ENCODE measurements at places on chromosomes 2 and 18.
A peak's percentile ranks its signal among the peaks of the same experiment; 100 is the strongest.

GRCh38 chr2:74486141-74486540 lies 3.3 kb downstream of the TTC31 start:
- no peak for DNase-seq

DNA sequence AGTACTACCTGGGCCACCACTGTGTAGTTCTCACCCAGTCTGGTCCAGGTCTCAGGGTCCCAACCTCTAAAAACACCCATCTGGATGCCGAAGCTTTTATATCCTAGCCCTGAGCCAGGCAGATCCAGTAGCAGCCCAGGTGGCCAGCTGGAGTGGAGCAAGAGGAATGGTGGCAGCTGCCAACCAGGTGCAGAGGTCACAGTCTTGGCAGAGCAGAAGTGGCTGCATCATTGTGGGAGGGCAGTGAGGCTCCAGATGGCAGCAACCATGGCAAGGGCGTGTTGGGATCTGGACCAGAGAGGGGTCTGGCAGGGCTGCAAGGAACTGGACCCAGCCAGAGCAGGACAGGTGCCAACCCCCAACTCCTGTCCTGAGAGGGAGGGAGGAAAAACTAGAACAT lies 72.2 kb upstream of the AGAP1 start:
- DNase-seq, result no peak

DNA sequence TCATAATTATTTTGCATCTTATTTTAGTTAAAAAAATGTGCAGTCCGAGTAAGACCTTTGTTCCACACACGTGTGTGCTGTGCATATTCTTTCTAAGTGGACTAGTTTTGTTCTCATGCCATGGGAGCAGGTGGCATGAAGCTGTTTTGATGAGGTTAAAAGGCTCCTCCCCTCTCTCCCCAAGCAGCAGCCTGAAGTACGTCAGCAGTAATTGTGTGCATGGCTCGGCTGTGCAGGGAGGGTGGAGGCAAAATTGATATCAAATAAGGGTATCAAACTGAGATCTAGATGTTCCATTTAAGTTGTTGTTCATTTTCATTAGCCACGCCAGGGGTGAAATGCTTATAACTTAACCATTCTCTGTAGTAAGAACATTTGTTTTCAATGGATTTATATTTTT lies at the start of gene NYAP2:
Gene NYAP2 (plus strand): TSS at position 207 of the 400 bp plus-strand sequence. CDS start 9,171 bp downstream, outside the sequence.
- no peak for DNase-seq

DNA sequence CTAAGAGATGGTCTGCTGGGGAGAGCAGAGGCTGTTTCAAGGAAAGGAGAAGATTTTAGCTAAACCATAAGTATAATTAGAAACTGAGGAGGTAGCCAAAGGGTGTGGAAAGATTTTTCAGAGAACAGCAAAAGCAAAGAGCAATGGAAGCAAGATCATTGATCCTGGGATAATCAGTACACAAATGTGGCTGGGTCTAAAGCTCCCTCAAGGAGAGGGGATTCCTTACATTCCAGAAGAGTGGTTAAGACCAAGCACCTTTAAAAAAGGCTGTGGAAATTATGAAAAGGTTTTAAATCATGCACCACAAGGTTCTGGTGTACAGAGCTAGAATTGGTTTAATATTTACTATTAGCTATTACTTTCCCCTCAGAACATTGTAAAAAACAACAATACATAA lies 246.0 kb upstream of the UBE2E3 start:
- DNase-seq, result no peak

DNA sequence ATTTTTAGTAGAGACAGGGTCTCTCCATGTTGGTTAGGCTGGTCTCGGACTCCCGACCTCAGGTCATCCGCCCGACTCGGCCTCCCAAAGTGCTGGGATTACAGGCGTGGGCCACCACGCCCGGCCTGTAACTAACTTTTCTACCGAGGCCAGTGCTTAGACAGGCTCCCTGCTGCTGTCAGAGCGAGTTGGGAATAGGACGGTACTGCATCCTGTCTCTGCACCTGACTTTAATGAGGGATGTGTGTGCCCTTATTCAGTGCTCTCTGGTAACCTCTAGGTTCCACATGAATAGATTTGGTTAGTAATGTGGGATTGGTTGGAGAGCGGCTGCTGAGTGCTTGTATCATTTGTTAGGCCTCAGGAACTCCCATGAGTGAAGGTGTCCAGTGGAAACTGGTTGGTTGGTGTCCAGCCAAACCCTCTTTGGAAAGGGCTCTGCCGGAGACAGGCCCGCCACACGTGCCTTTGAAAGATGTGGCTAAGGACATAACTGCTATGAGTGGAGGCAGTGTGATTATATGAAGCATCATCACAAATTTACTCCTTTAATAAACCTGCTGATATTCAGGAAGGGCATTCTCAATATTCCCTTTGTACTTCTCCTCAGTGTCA lies 36.6 kb downstream of the MYOM1 start:
- no peak for DNase-seq

- DNase-seq, result no peak
Measured at GRCh38 chr18:69216321-69216720, 184.4 kb upstream of the DOK6 start.

GRCh38 chr18:963276-963675 lies 58.6 kb downstream of the ADCYAP1 start:
- DNase-seq, result no peak

- DNase-seq, result no peak
Measured at GRCh38 chr2:231139796-231140195, 15.0 kb upstream of the HTR2B start.

DNA sequence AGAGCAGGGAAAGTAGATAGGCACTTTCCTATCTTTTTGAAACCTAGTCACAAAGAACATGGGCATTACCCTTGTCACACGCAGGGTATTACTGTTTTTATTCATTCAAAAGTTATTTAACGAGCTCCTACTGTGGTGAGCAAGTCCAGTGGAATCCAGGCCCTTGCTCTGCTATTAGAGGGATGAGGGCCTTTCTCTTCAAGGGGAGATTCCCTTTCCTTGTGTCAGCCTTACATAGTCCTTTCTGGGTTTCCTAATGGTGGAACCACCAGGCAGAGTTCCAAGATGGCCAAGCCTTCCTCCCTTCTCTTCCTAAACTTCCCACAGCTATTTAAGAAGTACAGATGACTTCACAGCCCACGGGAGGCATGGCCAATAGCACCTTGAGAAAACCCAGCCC lies 64.6 kb downstream of the SPTBN1 start:
- peak; percentile 24 for DNase-seq

DNA sequence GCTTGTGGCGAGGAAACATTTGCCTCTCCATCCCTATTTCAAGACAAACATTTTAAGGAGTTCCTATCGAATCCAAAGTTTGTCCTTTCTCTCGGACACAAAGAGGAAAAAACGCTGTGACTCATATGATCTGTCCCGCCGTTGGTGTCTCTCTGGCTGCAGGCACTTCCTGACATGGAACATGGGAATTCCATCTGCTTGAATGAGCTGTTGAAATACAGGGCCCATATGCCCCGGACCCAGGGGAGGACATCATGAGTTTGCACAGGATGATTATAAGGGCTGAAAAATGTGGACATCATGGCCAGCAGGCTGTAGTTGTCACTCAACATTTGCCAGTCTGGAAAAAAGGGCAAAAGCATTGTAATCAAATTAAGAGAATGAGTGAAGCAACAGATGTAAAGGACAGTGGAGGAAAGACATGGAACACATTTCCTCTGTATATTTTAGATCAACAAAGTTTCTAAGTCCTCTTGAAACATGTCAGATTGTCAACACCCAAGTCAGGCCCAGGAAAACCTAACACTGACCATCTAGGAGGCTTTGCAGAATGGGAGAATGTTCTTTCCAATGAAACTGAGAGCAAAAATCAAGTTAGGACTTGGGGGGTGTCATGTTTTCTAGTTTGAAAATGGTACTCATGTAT lies 103.2 kb upstream of the SMIM21 start:
- DNase-seq, result no peak

- no peak for DNase-seq
Measured at GRCh38 chr2:16629770-16630169, 35.9 kb downstream of the CYRIA start.

- peak; percentile 83 for DNase-seq
Measured at GRCh38 chr2:204452464-204453023, 92.7 kb upstream of the PARD3B start.

DNA sequence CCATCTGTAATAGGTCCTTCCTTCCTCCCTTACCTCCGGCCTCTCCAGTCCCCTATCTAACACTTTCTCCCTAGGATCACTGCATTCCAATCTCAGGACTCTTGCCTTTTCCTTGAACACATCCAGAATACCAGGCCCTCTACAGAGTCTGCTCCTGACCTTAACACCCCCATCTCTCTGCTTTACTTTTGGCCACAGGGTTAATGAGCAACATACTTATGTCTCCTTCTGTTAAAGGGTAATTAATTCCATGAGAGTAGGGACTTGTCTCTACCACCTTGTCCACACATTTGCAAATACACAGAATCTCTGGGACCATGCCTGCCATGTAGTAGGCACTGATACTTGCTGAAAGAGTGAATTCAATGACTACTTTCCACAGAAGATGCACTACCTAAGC lies 94.9 kb downstream of the COBLL1 start:
- no peak for DNase-seq

DNA sequence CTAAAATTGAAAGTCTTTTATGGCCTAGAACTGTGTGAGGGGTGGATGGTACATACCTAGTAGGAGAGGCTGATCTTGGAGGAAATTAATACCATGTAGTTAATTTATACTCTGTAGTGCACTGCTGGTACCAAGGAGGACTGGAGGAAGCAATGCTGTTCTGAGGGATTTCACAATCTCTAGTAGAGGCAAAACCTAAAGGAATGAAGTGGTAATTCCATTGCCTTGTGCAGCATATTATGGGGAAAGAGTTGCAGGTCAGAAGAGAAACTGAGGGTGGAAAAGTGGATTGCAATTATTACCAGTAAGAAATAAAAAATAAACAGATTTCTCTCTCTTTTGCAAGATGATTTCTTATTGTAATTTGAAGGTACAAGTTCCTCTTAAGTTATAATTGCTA lies 2.2 kb downstream of the ABI2 start:
- peak; percentile 24 for DNase-seq

GRCh38 chr2:10171006-10171800 lies 48.7 kb downstream of the RRM2 start:
- DNase-seq, result no peak

GRCh38 chr2:34317797-34318196 lies 718.7 kb upstream of the FAM98A start:
- DNase-seq, result no peak

GRCh38 chr2:178796079-178796677 lies 11.0 kb downstream of the TTN start:
- DNase-seq, result peak; percentile 17

- no peak for DNase-seq
Measured at GRCh38 chr2:59484673-59485072, 1068.8 kb downstream of the BCL11A start.

DNA sequence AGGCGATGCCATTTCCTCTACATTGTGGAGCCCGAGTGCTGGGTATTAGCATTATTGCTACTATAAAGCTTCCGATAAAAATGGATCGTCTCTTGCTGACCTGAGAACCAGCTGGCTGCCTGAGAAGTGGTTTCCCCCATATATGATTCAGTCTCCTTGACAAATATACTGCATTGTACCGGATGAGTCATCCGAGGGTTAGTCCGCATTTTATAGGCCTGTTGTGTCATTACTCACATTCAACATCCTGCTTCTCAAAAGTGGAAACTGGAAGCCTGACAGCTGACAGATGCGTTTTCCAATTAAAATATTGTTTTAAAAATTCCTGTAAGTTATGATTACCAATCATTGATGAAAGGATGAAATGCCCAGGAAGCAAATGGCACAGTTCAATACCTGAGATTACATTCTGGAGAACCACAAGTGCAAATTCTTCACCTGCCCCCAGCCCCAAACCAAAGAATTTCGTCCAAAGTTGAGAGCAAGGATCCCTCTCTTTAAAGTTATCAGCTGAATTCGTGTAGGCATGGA lies 65.7 kb downstream of the SPRED2 start:
- peak; percentile 94 for DNase-seq

DNA sequence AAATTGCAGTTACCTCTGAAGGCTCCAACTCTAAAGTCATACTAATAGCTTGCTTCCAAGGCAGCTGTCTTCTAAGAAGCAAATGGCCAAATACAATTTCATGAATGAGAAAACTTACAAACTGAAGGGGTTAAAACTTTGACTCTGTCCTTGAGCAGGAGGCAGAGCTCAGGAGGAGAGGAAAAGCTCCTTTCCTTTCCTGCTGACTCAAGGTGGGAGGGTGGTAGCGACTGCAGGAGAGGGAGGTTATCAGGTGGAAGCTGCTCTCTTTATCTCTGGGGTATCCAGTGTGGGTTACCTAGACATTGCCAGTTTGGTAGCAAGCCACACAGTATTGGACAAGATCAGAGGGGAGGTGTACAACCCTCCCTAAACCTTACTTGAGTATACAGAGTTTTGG lies 2.7 kb upstream of the EFEMP1 start:
- no peak for DNase-seq

GRCh38 chr2:224038830-224039079 lies 331 bp downstream of the SERPINE2 start:
- DNase-seq, result no peak

GRCh38 chr2:70668911-70669310 lies 99.1 kb downstream of the ADD2 start:
- no peak for DNase-seq

DNA sequence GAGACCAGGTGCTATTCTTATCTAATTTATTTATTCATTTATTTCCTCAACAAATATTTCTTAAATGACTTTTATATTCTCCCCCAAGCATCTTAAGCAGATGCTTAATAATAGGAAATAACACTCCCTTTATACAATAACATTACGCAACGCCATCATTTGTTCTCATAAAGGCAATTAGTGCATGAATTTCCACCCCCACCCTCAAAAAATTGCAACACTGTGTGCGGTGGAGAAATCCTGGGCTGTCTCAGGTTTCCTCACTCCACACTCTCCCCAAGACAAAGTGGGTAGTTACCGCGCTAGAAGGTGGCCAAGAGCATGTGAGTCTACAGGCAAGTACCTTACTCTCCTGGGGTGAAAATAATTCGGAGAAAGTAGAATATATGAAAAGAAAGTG lies 37.0 kb upstream of the CTDP1 start:
- no peak for DNase-seq

- no peak for DNase-seq
Measured at GRCh38 chr2:219369447-219369861, 18.3 kb downstream of the DNPEP start.

DNA sequence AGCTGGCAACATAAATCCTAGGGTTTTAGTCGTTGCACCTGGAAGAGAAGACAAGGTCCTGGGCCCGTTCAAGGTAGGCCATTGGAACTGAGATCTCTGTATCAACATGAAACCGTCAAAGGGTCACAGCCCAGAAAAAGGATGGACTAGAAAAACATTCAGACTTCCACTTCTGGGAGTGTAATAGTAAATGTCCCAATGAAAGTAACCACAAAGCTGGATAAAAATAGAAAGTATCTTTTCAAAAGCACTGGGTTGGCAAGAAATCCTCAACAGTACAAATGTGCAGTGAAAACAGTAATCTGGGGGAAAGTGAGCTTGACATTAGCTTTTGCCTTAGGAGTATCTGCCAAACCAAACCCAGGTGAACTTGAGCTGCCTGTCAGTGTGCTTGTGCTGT lies 12.9 kb downstream of the CGREF1 start:
- DNase-seq, result no peak

DNA sequence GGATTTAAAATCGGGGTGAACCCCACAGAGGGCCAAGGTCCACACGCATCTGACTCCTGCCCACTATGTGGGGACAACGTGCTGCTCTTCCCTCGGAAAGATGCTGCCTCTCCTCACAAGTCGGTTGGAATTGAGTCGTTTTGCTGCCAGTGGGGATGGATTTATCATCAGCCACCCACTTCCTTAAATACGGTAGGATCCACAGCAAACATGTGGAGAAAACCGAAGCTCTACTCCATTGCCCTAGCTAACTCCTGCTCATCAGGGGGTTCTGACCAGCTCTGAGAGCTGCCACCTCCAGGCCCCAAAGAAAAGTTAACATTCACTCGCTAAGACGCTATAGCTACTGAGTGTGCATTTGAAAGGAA lies 80.9 kb downstream of the CHRNA1 start:
- DNase-seq, result peak; percentile 16

All from RWPE1 (cell line).